ENCODE measurements at places on chromosomes 7 and 10. TPM values are rescaled to one million over a fixed set of nuclear protein-coding genes. Genes with fewer than 3 reads are reported as not detected.

GRCh38 chr7:24718431-24718831, 38.8 kb downstream of the GSDME start:
- no peak for DNase-seq

GRCh38 chr10:84097787-84098353, 41.4 kb upstream of the GHITM start:
- DNase-seq, result no peak

- no peak for DNase-seq
These were observed 64.3 kb upstream of the AGK start for GRCh38 chr7:141486959-141487358.

GRCh38 chr7:74070619-74070921, 13.0 kb upstream of the LIMK1 start:
- peak; percentile 17 for DNase-seq

The NPY gene
- total RNA-seq, result 0.75 TPM

The SLC29A4 gene
- 5.4 TPM for total RNA-seq

The RAPGEF5 gene
- total RNA-seq, result 59.5 TPM

The CYP2W1 gene
- 2.1 TPM for total RNA-seq

The LZTS2 gene
- 31.5 TPM for total RNA-seq

GRCh38 chr10:73522263-73522662, 26.4 kb upstream of the PPP3CB start:
- DNase-seq, result no peak
